ENCODE measurements at places on chromosomes 5 and 9. TPM values are rescaled to one million over a fixed set of nuclear protein-coding genes. Genes with fewer than 3 reads are reported as not detected.

The SHOC1 gene
- not detected for total RNA-seq

The LTC4S gene
- 10.9 TPM for total RNA-seq

The BDP1 gene
- 15.1 TPM for total RNA-seq

GRCh38 chr5:118604106-118604505 is 384.2 kb downstream of the DTWD2 start:
- H3K27me3 ChIP-seq = no peaks in the 10 kb centered on the region
- no peaks in the 10 kb centered on the region for H3K4me1 ChIP-seq
- H3K4me3 ChIP-seq = no peak overlapping the region
- DNase-seq = no peak

- no peak overlapping the region for H3K4me3 ChIP-seq
- H3K27ac ChIP-seq = no peak overlapping the region
- peaks cover 24% of the 10 kb centered on the region for H3K4me1 ChIP-seq
These were observed 40.9 kb upstream of the BNIP1 start for GRCh38 chr5:173103411-173103810.

All from left ventricle myocardium inferior (tissue), 1 donor.